GDM1 (cell line): ENCODE measurements at places on chromosomes 7 and 10.

DNA sequence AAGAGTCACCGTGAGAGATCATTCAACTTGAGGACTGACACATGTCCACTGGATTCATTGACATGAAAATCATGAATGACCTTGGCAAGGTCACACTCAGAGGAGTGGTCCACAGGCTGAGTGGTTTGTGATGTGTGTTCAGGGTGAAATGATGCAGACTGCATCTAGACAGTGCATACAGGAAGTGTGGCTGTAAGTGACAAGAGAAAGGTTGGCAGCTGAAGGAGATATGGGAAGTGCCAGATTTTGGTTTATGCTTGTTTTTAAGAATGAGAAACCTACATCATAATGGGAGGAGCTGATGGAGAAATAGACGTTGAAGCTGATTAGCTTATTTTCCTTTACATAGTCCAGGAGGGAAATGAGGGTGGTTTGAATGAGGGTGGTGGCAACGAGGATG, 64.8 kb upstream of the VIPR2 start:
- no peak for DNase-seq

DNA sequence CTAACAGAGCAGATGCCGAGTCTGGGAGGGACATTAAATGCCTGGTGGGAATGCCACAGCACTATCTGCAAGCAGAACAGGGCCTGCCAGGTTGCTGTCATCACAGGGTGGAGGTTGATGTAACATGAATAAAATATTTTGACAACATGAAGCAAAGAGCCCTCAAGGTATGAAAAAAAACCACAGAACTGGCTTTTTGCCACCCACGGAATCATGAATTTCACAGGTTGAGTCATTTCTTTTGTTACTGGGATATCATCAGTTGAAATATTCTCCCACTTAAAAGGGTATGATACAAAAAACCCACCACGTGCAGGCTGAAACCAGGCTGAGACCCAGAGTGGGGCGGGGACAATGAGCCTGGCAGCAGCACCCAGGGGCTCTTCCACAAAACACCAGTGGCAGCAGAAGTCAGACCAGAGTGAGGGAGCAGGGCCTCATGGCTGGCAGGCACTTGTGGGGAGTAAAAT, 220.1 kb downstream of the TNS3 start:
- no peak for DNase-seq

DNA sequence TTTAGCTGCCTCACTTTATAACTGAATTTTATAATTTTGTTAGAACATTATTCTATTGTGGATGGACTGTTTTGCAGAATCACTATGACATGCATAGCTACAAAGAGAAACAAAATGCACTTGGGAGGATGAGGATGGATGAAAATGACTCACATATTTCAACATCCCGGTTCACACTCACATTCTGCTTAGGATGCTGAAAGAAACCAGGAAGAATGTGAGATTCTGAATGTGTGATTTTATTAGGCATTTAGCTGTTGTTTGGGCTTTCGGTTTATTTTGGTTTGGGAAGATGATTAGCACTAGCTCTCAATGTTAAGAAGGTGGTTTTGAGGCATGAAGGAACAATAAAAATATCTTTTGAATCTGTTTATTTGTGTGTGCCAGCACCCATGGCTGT, 235.5 kb downstream of the SEMA3E start:
- DNase-seq = no peak

GRCh38 chr10:4867520-4868356, 41.7 kb downstream of the AKR1E2 start:
- DNase-seq = no peak

- no peak for DNase-seq
These were observed 87.7 kb downstream of the PIK3CG start for GRCh38 chr7:106952658-106953231.

- DNase-seq = no peak
These were observed 98.6 kb upstream of the KCTD7 start for GRCh38 chr7:66529883-66530610.

GRCh38 chr10:64101606-64102263, 580.5 kb downstream of the REEP3 start:
- no peak for DNase-seq

- no peak for DNase-seq
These were observed 131.7 kb upstream of the PRSS58 start for GRCh38 chr7:142389544-142389943.

DNA sequence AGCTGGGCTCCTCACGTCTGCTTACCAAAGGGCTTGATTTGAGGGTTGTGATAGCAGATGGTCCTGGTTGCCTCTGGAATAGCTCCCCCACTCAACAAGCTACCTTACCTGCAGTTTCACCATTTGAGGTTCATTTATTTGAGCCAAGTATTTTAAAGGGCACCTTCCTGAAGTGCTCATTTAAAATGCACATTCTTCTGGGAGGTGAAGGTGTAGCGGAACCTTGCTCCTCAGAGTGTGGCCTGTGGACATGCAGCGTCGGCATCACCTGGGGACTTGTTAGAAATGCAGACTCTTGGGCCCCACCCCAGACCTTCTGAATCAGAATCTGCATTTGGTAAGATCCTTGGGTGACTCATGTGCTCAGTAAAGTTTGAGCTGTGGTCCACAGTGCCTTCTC, 2.3 kb downstream of the CDH23 start:
- DNase-seq = no peak

- DNase-seq = no peak
These were observed 155.1 kb upstream of the GHITM start for GRCh38 chr10:83984256-83984640.

DNA sequence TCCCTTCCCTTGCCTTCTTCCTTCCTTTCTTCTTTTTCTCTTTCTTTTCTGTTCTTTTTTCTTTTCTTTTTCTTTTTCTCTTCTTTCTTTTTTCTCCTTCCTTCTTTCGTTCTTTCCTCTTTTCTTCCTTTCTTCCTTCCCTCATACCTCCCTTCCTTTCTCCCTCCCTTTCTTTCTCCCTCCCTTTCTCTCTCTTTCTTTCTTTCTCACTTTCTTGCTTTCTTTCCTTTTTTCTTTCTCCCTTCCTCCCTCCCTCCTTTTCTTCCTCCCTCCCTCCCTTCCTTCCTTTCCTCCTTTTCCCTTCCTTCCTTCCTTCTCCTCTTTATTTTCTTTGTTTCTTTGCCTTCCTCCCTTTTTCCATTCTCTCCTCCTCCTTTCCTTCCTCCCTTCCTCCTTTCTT, 96.3 kb downstream of the POM121L12 start:
- no peak for DNase-seq

GRCh38 chr7:91767820-91768219, 112.7 kb downstream of the MTERF1 start:
- DNase-seq = no peak

DNA sequence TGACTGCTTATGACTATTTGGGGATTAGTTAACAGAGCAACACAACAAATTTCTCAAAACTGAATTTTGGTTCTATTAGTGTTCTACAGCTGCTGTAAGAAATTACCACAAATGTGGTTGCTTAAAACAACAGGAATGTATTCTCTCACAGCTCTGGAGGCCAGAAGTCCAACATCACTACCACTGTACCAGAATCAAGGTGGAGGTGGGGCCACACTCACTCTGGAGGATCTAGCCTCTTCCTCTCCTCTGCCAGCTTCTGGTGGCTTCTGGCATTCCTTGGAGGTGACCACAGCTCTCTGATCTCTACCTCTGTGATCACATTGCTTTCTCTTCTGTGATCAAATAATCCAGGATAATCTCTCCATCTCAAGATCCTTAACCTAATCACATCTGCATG, 194.7 kb upstream of the BMPER start:
- no peak for DNase-seq

DNA sequence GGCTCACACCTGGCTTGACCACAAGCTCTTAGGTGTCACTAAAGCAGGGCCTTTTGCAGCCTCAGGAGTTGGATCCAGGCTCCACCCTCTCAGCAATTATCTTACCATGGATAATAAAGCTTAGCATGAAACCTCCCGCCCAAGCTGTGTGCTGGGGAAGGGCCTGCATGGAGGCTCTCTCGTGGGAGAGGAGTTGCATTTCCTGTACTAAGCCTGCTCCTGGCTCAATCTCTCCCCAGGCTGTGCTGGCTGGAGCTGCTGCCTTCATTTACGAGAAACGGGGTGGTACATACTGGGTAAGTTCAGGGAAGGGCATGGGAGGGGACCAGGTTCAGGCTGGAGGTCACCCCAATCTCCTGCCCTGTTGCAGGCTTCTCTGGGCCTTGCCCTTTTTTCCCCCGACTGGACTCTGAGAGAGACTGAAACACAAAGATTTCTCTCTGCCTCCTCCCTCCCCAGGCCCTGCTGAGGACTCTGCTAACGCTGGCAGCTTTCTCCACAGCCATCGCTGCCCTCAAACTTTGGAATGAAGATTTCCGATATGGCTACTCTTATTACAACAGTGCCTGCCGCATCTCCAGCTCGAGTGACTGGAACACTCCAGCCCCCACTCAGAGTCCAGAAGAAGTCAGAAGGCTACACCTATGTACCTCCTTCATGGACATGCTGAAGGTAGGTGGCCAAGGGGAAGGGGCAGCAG, 2.7 kb downstream of the TMEM176A start:
- DNase-seq = no peak

DNA sequence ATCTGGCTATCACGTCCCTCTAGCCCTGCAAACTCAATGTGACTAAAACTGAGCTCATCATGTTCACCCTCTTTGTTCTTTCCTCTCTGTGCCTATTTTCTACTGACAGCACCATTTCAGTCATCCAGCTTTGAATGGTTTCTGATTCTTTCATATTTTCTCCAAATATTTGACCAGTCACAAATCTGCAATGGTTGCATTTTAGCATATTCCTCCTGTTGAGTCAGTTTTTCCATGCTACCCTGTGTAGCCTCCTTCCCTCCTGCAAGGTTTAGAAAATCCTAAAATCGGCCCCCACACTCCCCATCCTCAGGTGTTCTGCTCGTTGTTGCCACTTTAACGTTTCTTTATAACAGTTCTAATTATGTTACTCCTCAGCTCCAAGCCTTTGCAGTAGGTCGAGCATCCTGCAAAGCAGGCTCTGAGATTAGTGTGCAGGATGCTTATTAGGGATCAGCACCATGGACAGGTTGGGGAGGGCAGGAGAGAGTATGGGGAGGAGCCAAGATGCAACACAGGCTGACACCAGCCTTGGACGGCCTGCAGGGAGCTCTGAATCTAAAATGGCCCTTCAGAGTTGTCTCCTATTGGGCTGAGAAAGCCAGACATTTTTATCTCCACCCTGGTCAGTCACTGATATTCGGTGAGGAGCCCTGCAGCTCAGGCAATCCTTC, 531.0 kb upstream of the COBL start:
- no peak for DNase-seq

DNA sequence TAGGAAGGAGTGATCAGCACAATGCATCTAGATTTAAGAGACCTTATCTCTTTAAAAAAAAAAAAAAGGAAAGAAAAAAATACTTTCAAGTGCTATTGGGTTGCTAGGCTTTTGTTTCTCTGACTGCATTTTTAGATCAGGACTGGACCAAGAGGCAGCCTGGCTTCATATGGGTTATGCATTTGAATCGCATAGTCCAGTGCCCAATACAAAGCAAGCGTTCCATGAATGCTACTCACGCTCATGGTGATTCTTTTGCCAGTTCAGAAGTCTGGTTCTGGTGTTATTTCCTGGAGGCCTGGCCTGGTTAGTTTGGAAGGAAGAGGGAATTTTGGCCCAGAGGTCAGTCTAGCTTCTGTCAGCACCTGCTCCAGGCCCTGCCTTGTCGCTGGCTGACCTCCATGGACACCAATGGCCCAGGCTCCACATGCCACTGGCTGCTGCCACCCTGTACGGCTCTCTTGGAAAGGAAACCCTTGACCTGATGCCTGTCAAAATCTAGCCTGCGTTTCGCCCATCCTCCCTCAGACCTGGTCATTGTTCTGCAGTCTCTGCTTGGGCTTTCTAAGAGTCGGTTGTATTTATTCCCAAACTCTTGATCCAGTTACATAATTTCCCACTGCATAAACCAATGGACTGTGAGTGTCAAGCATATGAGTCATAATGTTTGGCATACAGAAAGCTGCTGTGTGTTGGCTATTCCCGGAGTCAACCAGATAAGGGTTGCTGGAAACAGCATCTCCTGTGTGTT, 74.3 kb upstream of the MKX start:
- no peak for DNase-seq

- DNase-seq = no peak
These were observed 97.8 kb downstream of the AGMO start for GRCh38 chr7:15463801-15464666.

DNA sequence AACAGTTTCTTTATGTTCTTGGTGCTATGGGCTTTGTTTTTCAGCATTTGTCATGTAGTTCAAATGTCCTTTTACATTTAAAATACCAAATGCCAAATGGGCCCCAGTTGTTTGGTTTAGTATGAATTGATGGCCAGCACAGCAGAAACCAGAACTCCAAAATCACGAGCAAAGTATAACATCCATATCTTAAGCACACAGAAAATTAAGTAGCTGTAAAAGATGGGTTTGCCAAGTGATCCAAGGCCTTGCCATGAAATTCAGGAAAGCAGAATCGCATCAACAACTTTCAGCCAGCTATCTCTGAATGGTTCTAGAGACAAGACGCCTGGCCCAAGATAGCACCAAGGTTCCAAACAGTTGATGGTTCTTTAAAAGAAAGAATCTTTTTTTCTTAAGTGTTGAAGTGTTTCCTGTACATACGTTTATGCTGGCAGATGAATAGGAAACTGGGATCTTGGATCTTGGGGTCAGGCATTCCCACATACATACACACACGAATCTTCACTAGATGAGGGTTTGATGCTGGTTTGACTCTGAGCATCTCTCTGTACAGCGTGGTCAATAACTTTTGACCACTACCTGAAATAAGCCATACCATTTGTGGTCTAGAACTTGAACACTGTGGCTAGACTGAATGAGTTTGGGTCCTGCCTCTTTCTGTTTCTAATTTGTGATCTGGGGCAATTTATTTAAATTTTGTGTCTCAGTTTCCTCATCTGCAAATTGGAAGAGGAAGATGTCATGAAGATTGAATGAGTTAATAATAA, 711.8 kb downstream of the KCNMA1 start:
- DNase-seq = no peak

- DNase-seq = no peak
These were observed 279.7 kb upstream of the PLPP4 start for GRCh38 chr10:120177330-120177729.

- no peak for DNase-seq
These were observed 275.1 kb upstream of the NRP1 start for GRCh38 chr10:33609546-33609945.

DNA sequence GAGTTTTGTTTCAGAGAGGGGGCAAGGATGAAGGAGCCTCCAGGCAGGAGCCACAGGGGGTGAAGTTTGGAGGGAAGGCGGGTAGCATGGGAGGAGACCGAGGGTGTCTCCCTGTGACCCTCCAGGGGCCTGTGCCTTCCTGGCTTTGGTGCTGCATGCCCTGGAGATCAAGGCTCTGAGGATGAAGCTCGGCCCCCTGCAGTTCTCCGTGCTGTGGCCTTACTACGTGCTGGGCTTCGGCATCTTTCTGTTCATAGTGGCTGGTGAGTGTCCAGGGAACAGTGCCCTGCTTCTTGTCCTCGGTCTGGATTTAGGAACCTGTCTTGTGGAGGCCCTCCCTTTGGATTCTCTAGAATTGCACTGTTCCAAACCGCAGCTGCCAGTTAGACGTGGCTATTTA, 9.2 kb upstream of the ZSCAN25 start:
- no peak for DNase-seq

GRCh38 chr10:102465466-102465865, 14.1 kb upstream of the C10orf95 start:
- DNase-seq = no peak

- DNase-seq = no peak
These were observed 57.6 kb downstream of the GTF2IRD1 start for GRCh38 chr7:74511345-74511744.

GRCh38 chr7:2954433-2954853, 89.2 kb downstream of the CARD11 start:
- DNase-seq = no peak
